Stimulated activated CD4-positive, alpha-beta T cell treated with anti-CD3 and anti-CD28 coated beads, Interleukin-2, amount 100 ng/mL, for 48 hours (primary cell): ENCODE measurements at places on chromosomes 12 and 14.

DNA sequence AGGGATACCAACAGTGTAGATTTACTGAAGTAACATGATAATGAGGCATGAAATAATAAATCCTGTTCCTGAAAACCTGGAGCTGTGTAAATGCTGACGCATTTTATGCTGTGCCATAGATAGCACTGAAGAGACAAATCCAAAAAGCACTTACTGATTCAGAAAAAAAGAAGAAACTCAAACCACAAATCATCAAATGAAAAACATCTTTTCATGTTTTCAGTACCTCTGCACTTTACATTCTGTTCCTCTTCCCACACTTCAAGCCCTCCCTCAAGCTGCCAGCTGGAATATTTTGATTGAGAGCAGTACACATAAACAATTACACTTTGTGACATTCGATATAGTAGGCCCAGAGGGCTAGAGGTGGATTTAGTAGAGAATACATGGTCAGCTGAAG lies 362.3 kb downstream of the NAV3 start:
- DNase-seq: no peak

GRCh38 chr12:119036878-119037825 lies 55.8 kb downstream of the SRRM4 start:
- peak; percentile 12 for DNase-seq

GRCh38 chr12:70660620-70661219 lies 23.5 kb upstream of the PTPRB start:
- no peak for DNase-seq

DNA sequence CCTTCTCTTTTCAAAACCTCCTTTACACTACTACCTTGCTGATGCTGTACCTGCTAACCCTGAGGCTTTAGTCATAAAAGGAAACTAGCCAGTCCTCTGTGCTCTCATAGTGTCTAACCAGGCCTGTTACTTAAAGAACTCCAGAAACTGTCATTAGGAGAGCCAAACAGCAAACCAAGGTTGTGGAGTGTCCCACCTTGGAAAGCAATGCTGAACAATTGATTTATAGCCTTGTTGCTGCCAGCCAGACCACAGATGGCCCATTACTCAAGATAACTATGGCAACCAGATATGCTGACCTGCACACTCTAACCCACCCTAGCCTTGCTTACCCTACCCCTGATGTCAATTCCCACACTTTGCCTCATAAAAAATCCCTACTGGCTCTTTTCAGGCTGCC lies 26.5 kb upstream of the BCAT1 start:
- no peak for DNase-seq

- DNase-seq: no peak
Observed at GRCh38 chr12:77437206-77437605, 371.8 kb upstream of the E2F7 start.

DNA sequence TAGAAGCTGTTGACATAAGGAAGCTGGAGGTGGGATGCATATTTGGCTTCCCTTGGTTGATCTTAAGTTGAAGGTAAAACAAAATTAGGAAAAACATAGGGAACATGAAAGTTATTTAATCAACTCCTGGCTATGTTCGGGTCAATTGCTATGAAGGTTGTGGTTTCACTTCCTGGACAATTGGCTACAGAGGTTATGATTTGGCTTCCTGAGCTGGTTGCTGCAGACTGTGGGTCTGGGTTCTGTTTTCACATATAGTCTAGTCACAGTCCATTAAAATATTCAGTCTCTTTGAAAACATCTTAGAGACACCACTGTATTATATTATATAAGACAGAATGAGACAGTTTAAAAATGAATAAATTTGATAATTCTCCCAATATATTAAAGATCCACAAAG lies 895.2 kb upstream of the USP15 start:
- DNase-seq: no peak

DNA sequence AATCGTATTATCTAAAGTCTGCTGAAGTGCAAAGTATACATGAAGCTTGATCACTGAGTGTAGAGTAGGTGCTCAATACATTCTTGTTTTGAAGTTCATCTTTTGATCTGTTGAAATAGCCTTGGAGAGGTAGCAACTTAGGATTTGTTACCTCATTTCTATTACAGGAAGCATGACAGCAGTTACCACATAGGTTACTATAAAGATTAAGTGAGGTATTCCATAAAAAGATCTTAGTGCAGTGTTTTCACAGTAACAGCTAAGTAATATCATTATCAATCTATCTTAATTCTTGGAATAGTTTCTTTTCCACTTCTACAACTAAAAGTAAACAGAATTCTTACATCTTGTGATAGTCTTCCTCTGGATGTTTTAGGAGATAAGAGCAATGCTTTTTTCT lies 50.9 kb downstream of the BTBD7 start:
- no peak for DNase-seq

GRCh38 chr12:7439579-7440505 lies 4.1 kb downstream of the CD163L1 start:
- peak; percentile 48 for DNase-seq

DNA sequence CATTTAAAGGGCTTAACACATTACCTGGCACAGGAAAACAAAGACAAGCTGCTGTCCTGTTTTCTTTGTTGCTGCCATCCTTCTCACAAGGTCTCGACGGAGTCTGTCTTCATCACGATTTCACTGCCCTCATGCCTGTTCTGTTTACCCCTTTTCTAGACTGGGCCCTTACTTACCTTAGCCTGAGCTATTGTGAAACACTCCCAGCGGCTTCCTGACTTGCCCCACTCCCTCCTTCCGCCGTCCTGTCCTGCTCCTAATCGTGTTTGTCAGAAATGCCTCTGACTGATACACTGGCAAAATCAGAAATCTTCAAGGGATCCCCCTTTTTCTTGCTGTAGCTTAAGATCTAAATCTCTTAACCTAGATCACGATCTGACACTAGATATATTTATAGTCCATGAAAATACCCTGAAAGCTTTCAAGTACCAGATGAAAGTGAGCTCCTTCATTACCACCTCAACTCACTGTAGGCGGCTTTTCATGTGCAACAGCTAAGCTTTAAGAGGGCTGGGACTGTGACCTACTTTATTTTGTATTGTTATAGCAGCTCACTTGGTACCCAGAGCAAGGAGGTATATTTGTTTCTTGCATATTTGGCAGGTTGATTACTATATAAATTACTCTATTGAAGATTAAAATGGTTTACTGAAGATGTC lies 32.1 kb downstream of the TECPR2 start:
- DNase-seq: no peak

- DNase-seq: no peak
Observed at GRCh38 chr12:109517619-109518018, 40.2 kb downstream of the UBE3B start.

- no peak for DNase-seq
Observed at GRCh38 chr14:76051717-76052465, 66.3 kb downstream of the IFT43 start.

DNA sequence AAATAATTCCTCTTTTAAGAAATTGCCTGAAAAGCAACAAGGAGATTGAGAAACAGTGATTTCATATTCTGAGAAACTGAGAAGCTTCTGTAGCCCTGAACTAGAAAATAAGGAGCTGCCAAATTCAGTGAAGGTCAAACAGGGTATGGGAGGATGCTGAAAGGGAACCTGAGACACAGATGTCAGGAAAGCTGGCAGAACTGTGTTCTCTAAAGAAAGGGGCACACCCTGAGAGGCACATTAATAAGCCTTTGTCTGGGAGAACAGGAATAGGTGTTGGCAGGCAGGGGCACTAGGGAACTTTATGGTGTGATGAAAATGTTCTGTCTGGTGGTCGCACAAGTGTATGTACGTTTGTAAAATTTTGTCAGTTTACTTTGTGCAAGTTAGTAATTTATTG lies 29.6 kb downstream of the VRK1 start:
- no peak for DNase-seq
